Breast epithelium (tissue), 4 donors: ENCODE measurements at places on chromosomes 5 and 9. TPM values are rescaled to one million over a fixed set of nuclear protein-coding genes. Genes with fewer than 3 reads are reported as not detected.

Gene IFNK
- total RNA-seq = not detected

Gene NUTM2G
- total RNA-seq = not detected

Gene GRXCR2
- not detected for total RNA-seq

Gene BTNL3
- total RNA-seq = not detected

Gene BSPRY
- 27.9 TPM for total RNA-seq

Gene TIMD4
- 0.88 TPM for total RNA-seq

Gene TRPM6
- 1.3 TPM for total RNA-seq

Gene PCDHA1
- not detected for total RNA-seq

Gene TEX48
- not detected for total RNA-seq

Gene CCDC69
- 47.4 TPM for total RNA-seq

GRCh38 chr5:50325237-50325832 lies 115.8 kb downstream of the EMB start:
- no peak overlapping the region for H3K27ac ChIP-seq
- no peaks in the 10 kb centered on the region for H3K4me1 ChIP-seq
- H3K27me3 ChIP-seq = no peaks in the 10 kb centered on the region

- H3K4me1 ChIP-seq = no peaks in the 10 kb centered on the region
- DNase-seq = no peak
- no peaks in the 10 kb centered on the region for H3K36me3 ChIP-seq
- no peaks in the 10 kb centered on the region for H3K27me3 ChIP-seq
These were observed 87.8 kb upstream of the SLC1A1 start for GRCh38 chr9:4402501-4402900.

GRCh38 chr5:116358911-116359418 lies 215.7 kb downstream of the SEMA6A start:
- no peaks in the 10 kb centered on the region for H3K4me1 ChIP-seq
- DNase-seq = no peak
- no peaks in the 10 kb centered on the region for H3K36me3 ChIP-seq
- H3K4me3 ChIP-seq = no peak overlapping the region

GRCh38 chr9:80552931-80553330 lies 981.2 kb downstream of the TLE4 start:
- H3K36me3 ChIP-seq = no peaks in the 10 kb centered on the region
- no peak overlapping the region for H3K27ac ChIP-seq
- no peaks in the 10 kb centered on the region for H3K27me3 ChIP-seq
- H3K4me3 ChIP-seq = no peak overlapping the region
- no peaks in the 10 kb centered on the region for H3K4me1 ChIP-seq

- no peak overlapping the region for H3K27ac ChIP-seq
- H3K4me3 ChIP-seq = no peak overlapping the region
- H3K27me3 ChIP-seq = no peaks in the 10 kb centered on the region
- DNase-seq = no peak
These were observed 49.9 kb upstream of the PPP2CA start for GRCh38 chr5:134275822-134276221.

- H3K27me3 ChIP-seq = no peaks in the 10 kb centered on the region
- H3K36me3 ChIP-seq = no peaks in the 10 kb centered on the region
- no peak overlapping the region for H3K27ac ChIP-seq
- no peaks in the 10 kb centered on the region for H3K4me1 ChIP-seq
These were observed 107.0 kb upstream of the NUDT12 start for GRCh38 chr5:103669615-103670014.

GRCh38 chr5:175444060-175444904 lies at the start of gene DRD1:
Gene DRD1 (minus strand): TSS chr5:175444182. CDS start chr5:175443099, 1,083 bp downstream.
- peak within 1 kb of the TSS; percentile 20 for H3K4me3 ChIP-seq
- no peaks in the 10 kb centered on the region for H3K36me3 ChIP-seq
- no peaks in the 10 kb centered on the region for H3K27me3 ChIP-seq
- peaks cover 8% of the 10 kb centered on the region for H3K4me1 ChIP-seq

- H3K36me3 ChIP-seq = no peaks in the 10 kb centered on the region
- no peak overlapping the region for H3K4me3 ChIP-seq
- no peak for DNase-seq
- H3K27me3 ChIP-seq = no peaks in the 10 kb centered on the region
- no peaks in the 10 kb centered on the region for H3K4me1 ChIP-seq
- no peak overlapping the region for H3K27ac ChIP-seq
These were observed 30.9 kb downstream of the RHOBTB3 start for GRCh38 chr5:95761771-95762651.

- no peak within 1 kb of the TSS for H3K27ac ChIP-seq
- H3K36me3 ChIP-seq = no peaks in the 10 kb centered on the region
- no peaks in the 10 kb centered on the region for H3K27me3 ChIP-seq
- DNase-seq = no peak
- no peak within 1 kb of the TSS for H3K4me3 ChIP-seq
These were observed at the start of gene ITK for GRCh38 chr5:157180374-157181264. Gene ITK (plus strand): TSS chr5:157180840. CDS start chr5:157180978, 138 bp downstream.

- no peaks in the 10 kb centered on the region for H3K27me3 ChIP-seq
- no peak overlapping the region for H3K27ac ChIP-seq
- no peak overlapping the region for H3K4me3 ChIP-seq
- no peak for DNase-seq
- no peaks in the 10 kb centered on the region for H3K4me1 ChIP-seq
These were observed 311.1 kb downstream of the CDH18 start for GRCh38 chr5:19676895-19677294.

- no peaks in the 10 kb centered on the region for H3K4me1 ChIP-seq
- DNase-seq = no peak
- H3K4me3 ChIP-seq = no peak overlapping the region
- H3K27me3 ChIP-seq = no peaks in the 10 kb centered on the region
- H3K27ac ChIP-seq = no peak overlapping the region
- no peaks in the 10 kb centered on the region for H3K36me3 ChIP-seq
These were observed 37.5 kb downstream of the TJP2 start for GRCh38 chr9:69211424-69212036.

DNA sequence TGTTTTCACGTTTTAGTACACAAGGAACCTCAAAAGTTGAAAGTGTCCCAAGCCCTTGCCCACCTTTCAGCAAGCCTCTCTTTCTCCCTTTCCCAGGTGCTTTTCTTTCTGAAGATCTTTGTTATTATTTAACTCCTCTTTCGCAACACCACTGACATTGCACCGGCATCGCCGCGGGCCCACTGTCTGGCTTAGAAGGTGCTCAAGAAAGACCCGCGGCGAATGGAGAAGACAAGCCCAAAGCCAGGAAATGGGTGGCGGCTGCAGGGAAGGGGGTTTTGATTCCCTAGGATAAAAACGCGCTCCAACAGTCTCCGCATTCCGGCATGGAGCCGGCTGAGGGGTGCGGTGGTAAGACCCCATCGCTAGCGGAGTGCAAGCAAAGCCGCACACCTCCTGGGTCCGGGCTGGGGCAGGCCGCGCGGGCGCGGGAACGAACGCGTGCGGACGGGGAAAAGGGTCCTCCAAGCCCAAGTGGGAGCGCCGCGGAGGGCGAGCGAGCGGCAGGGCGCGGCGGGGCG lies 404 bp upstream of the AFAP1L1 start:
- peak overlapping the region; percentile 26 for H3K27ac ChIP-seq
- DNase-seq = no peak
- H3K4me1 ChIP-seq = no peaks in the 10 kb centered on the region
- no peaks in the 10 kb centered on the region for H3K27me3 ChIP-seq
- H3K4me3 ChIP-seq = peak overlapping the region; percentile 65
- H3K36me3 ChIP-seq = no peaks in the 10 kb centered on the region

GRCh38 chr9:37331871-37332270 lies 90.6 kb upstream of the GRHPR start:
- no peaks in the 10 kb centered on the region for H3K4me1 ChIP-seq
- H3K4me3 ChIP-seq = no peak overlapping the region
- H3K27ac ChIP-seq = no peak overlapping the region
- H3K36me3 ChIP-seq = peaks cover 4% of the 10 kb centered on the region
- H3K27me3 ChIP-seq = no peaks in the 10 kb centered on the region

- no peak for DNase-seq
- H3K36me3 ChIP-seq = no peaks in the 10 kb centered on the region
- H3K4me1 ChIP-seq = peaks cover 7% of the 10 kb centered on the region
- peak overlapping the region; percentile 87 for H3K27ac ChIP-seq
- H3K4me3 ChIP-seq = no peak overlapping the region
These were observed 13.4 kb upstream of the TNIP1 start for GRCh38 chr5:151094030-151094851.

GRCh38 chr5:1524481-1524798 lies 680 bp upstream of the LPCAT1 start:
- no peaks in the 10 kb centered on the region for H3K27me3 ChIP-seq
- H3K27ac ChIP-seq = peak overlapping the region; percentile 94
- no peaks in the 10 kb centered on the region for H3K36me3 ChIP-seq
- H3K4me3 ChIP-seq = peak overlapping the region; percentile 77

DNA sequence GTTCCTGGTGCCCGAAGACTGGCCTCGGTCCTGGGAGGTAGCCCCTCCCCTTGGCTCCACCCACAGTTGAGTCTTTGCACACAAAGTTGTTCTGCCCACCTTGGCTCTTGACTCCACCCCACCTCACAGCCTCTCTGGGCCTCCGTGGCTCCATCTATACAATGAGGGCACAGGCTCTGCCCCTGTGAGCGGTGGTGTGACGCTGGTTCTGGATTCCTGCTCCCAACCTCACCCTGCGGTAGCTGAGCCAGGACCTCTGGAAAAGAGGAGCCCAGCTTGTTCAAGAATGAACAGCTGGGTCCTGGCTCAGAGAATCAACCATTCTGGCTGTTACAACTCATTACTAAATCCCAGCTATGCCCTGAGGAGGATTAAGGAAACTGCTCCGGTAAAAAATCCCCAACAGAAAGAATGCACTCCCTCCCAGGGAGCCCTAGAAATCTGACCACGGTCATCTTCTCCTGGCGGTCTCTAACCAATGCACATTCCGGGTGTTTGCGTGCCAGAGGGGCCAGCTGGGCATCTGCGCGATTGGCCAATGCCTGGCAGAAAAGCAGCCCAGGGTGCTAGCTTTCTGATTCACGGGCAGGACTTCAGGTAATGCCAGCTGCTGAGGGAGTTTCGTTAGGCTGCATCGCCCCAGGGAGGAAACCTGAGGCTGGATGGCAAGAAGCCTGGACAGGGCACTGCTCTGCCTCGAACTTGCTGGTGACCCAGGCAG lies 9.9 kb upstream of the GRHPR start:
- no peaks in the 10 kb centered on the region for H3K36me3 ChIP-seq
- peak; percentile 69 for DNase-seq
- H3K4me3 ChIP-seq = no peak overlapping the region

GRCh38 chr9:16206518-16206917 lies 653.7 kb downstream of the CCDC171 start:
- no peaks in the 10 kb centered on the region for H3K4me1 ChIP-seq
- no peaks in the 10 kb centered on the region for H3K27me3 ChIP-seq
- H3K27ac ChIP-seq = no peak overlapping the region

GRCh38 chr9:21096901-21097255 lies 19.1 kb upstream of the IFNB1 start:
- no peaks in the 10 kb centered on the region for H3K27me3 ChIP-seq
- H3K4me3 ChIP-seq = peak overlapping the region; percentile 47
- H3K36me3 ChIP-seq = no peaks in the 10 kb centered on the region
- H3K27ac ChIP-seq = peak overlapping the region; percentile 59

- H3K27ac ChIP-seq = no peak overlapping the region
- no peak overlapping the region for H3K4me3 ChIP-seq
- H3K36me3 ChIP-seq = no peaks in the 10 kb centered on the region
- DNase-seq = no peak
- no peaks in the 10 kb centered on the region for H3K27me3 ChIP-seq
These were observed 12.3 kb upstream of the OBP2A start for GRCh38 chr9:135533674-135534073.

DNA sequence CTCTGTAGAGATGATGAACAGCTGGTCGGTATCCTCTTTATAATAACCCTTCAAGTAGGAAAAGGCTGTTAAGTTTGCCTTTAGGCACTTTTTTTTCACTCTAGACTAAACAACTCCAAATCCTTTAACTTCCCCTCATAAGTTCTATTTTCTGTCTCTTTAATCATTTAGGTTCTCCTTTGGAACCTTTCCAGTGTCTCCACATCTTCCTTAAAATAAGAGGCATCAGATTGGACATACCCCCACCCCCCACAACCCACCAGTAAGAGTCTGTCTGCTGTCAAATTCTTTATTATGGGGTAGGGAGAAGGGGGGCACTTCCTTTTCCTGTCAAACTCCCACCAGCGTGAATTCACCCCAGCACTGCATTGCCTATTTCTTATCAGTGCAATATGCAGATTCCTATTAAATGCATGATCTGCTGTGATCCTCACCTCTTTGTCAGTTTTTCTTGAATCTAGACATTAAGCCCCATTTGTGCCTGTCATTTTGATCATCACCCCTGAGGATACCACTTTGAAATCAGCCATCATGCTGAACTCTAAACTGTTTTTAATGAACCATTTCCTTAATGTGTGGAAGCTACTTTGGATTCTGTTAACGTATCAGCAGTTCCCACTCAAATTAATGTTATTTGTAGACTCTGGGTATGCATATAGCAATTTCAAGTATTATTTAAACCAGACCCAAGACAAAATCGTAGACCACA lies 212.2 kb downstream of the PDZD2 start:
- H3K4me1 ChIP-seq = no peaks in the 10 kb centered on the region
- H3K27me3 ChIP-seq = no peaks in the 10 kb centered on the region
- H3K4me3 ChIP-seq = no peak overlapping the region
- no peak overlapping the region for H3K27ac ChIP-seq
- H3K36me3 ChIP-seq = no peaks in the 10 kb centered on the region

DNA sequence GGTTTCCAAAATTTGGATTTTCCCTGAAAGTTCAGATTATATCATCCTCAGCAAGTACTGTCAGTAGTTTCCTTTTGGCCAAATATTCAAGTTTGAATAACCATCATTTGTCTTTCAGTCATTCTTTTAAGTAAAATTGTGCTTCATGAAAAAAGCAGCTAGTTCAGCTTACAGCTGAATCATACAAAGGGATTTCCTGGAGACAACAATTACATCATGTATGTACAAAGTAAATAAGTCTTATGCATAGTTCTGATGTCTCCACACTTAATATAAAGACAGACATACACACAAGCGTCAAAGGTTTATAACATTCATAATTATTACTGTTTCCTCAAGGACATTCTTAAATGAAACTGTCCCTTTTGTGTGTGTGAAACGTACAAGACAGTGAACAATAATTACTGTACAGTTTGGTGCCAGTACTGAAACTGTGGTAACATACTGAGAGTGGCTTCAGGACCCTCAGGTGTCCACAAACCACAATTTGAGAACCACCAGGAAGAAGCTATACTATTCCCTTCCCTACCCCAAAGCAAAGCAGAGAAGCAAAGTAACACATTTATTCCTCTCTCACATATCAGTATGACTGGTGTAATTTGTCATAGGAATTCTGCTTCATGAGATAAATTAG lies 746.6 kb downstream of the TAF11L14 start:
- no peak overlapping the region for H3K27ac ChIP-seq

DNA sequence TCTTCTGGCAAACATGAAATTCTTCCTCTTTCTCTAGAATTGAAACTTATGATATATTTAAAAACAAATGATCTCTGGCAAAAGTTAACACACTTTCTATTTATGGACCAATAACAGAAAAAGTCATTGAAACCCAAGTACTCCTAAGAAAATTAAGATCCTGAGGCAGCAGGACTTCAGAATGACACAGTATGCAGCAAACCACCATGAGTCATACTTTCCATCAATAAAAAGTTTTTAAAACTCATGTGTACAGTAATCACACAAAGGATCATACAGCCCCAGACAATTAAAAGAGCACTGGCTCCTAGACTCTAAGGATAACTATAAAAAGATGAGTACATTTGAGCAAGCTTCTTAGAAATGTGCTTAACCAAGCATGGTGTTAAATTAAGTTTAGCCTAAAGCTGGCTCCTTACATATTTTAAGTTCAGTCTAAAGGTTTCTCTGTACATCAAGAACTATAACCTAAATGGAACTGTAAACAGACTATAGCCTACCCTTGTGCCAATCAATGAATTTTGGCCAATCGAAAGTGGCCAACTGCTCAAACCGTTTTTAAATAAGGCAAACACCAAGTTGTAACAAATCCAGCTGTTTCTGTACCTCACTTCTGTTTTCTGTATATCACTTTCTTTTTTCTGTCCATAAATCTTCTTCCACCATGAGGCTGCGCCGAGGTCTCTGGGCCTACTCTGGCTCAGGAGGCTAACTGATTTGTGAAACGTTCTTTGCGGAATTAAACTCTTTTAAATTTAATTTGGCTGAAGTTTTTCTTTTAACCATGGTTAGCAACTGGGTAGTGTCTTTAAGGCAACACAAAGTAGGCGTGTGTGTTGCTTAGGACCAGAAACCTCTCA lies 232.1 kb upstream of the PIK3R1 start:
- no peaks in the 10 kb centered on the region for H3K27me3 ChIP-seq
- no peak for DNase-seq
- H3K4me1 ChIP-seq = no peaks in the 10 kb centered on the region
